ENCODE measurements at places on chromosomes 16 and 17. TPM values are rescaled to one million over a fixed set of nuclear protein-coding genes. Genes with fewer than 3 reads are reported as not detected.

GRCh38 chr17:3389791-3390190, 3.7 kb upstream of the OR3A2 start:
- DNase-seq: no peak

Gene PPM1E
- 1.2 TPM for polyA plus RNA-seq

Gene SLC16A6
- 0.98 TPM for polyA plus RNA-seq

GRCh38 chr17:82866590-82867191, 26.9 kb upstream of the ZNF750 start:
- DNase-seq: peak; percentile 90

Gene PLCD3
- polyA plus RNA-seq: 35.7 TPM

DNA sequence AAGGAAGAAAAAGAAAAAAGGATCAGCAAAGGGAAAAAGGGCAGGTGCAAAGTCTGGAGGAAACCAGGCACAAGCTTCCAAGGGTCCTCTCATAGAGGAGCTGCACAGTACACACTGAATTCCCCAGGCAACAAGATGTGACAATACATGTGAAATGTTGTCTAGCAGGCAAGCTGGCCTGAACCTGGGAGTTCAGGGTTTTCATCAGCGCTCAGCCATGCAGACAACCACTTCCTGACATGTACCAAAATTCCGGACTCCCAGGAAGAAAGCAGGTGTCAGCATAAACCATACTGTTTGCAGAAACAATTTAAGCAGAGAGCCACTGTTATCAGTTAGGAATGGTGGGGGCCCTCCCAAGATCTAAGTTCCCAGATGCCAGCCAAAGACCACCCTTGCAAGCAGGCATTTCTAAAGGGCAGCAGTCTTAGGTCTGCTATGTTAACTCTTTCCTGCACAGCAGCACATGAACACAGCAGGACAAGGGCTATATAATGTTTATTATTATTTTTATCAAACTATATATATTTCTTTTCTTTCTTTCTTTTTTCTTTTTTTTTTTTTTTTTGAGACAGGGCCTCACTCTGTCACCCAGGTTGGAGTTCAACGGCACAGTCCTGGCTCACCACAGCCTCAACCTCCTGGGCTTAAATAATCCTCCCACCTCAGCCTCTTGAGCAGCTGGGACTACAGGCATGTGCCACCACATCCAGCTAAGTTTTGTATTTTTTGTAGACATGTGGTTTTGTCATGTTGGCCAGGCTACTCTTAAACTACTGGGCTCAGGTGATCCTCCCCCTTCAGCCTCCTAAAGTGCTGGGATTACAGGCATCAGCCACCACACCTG, 10.1 kb downstream of the TK2 start:
- no peak for DNase-seq

DNA sequence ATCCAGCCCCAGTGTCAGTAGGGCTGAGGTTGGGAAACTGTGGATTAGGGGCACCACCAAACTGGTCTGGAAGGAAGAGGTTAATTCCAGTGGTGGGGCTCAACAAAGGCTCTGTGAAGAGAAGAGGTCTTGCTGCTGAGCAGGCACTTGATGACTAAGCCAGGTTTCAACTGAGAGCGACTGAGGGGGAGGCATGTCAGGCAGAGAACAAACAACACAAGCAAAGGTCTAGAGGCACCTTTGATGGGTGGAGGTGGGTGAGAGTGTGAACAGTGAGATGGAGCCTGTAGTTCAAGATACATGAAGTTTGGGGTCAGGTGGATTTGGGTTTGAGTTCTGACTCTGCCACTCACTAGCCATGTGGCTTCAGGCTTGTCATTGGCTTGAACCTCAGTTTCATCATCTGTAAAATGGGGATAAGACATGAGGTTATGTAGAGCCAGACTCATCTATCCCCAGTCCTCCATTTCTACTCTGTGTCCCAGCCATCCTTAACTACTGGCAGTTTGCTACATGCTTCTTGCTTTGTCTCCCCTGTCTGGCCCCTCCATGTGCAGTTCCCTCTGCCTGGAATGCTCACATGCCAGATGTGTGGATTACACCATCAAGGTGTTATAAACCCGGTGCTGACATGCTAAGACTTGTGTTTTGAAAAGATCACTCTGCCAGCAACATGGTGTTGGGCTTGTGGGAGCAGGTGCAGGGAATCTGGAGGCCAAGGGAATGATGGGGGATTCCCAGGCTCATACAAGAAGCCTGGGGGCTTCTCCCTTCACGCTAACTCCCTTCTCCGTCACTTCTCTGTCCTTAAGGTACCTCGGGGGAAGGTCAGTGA, 3.0 kb upstream of the RMI2 start:
- DNase-seq: no peak

Gene ZP2
- 0.35 TPM for polyA plus RNA-seq

Gene LRRC75A
- polyA plus RNA-seq: 9.0 TPM

DNA sequence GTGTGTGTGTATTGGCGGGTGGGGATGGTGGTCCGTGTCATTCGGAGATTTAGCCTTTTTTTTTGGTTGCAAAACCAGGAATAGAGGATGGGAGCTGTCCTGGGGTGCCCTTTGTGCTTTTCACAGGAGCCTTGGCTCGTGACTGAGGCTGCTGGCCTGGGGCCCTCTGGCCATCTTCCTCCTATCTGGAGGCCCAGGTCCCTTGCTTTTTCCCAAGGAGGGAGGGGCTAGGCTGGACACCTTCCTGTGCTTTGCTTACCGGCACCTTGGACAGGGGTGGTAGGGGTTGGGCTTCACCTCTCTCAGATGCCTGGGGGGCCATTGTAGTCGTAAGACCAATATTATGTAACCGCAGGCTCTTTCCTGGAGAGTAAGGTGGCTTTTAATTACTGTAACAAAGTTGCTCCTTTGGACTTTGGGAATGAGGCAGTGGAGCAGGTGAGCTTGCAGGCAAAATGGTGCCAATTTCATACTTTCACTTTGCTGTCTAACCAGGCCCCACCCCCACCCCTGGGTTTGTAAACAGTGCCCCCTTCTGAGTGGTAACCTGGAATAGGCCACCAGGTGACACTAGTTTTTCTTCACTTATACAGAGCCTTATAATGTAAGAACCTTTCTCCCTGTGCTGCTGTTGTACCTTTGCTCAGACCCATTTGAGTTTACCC, 1.2 kb downstream of the DYNLL2 start:
- peak; percentile 15 for DNase-seq

GRCh38 chr16:89434490-89434889, 55.9 kb downstream of the ANKRD11 start:
- DNase-seq: no peak

Gene EMC8
- 19.8 TPM for polyA plus RNA-seq

DNA sequence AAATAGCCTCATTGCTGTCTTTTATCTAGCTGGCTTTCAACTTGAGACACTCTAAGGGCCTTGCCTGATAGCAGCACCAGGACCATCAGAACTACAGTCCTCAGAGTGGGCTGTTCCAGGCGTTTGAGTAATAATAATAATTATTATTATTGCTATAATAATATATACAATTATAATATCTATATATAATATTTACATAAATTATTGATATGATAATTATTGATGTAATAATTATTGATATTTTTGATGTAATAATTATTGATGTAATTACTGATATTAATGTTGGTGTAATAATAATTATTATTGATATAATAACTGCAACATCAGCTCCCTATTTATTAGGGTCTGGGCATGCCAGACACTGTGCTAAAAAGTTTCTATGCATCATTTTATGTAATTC, 25.6 kb upstream of the CRHR1 start:
- no peak for DNase-seq

DNA sequence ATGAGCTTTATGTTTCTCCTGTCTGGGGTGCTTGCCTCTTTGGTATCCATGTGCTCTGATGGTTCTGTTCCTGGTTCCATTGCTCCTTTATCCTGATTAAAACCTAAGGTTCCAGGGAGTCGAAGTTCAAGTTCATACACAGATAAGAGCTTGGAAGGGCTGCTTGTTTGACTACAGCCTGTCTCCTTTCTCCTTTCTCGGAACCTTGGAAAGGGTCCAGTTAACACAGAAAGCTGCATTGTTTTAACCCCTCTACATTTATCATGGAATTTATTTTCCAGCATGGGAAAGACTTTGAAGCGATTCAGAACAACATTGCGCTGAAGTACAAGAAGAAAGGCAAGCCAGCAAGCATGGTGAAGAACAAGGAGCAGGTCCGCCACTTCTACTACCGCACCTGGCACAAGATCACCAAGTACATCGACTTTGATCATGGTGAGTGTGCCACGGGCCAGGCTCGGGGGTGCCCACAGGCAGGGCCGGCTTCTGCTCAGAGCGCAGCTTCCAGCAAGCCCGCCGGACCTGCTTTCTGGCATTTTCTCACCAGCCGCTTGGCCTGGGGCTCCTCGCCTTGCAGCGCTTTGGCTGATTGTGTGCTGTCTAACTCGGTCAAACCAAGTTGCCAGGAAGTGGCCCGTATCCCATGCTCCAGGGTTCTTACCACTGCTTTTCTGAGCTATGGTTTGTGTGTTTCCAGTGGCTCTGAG, 19.9 kb downstream of the CRAMP1 start:
- no peak for DNase-seq

DNA sequence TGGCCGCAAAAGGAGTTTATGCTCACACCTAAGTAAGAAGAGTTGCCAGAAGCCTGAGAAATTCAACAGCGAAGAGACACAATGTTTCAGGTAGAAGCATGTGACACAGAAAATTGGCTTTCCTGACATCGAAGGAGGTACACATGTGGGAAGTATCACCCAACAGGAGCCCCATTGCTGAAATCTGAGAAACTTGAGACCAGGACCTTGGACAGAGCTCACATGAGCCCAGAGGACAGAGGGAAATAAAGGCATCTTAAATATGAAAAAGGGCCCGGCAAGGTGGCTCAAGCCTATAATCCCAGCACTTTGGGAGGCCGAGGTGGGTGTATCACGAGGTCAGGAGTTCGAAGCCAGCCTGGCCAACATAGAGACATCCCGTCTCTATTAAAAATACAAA, 304.1 kb upstream of the C16orf82 start:
- no peak for DNase-seq

DNA sequence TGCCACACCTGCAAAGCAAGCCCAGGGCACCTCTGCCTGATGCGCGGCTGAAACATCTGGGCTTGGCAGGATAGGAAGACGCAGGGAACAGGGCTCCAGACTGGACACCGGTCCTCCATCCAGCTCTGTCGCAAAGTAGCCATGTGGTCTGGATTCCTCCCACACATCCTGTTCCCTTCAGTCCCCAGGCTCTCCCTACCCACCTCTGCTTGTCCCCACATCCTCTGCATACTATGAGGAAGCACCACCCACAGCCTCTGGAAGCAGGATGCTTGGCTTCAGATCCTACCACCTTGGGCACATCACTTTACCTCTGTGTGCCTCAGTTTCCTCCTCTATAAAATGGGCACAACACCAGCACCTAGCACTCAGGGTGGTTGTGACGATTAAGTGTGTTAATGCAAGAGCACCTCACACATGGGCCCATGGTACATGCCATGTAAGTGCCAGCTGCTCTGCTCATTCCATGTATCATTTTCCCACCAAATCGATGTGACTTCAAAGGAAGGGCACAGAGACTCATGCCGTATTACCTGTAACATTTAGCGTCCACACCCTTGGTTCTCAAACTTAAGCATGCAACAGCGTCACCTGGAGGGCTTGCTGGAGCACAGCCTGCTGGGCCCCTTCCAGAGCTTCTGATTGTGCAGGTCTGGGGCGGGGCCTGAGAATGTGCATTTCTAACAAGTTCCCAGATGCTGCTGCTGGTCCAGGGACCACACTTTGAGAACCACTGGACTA, 138.6 kb upstream of the SDK2 start:
- no peak for DNase-seq

GRCh38 chr16:85927371-85927770, 28.4 kb downstream of the IRF8 start:
- no peak for DNase-seq

DNA sequence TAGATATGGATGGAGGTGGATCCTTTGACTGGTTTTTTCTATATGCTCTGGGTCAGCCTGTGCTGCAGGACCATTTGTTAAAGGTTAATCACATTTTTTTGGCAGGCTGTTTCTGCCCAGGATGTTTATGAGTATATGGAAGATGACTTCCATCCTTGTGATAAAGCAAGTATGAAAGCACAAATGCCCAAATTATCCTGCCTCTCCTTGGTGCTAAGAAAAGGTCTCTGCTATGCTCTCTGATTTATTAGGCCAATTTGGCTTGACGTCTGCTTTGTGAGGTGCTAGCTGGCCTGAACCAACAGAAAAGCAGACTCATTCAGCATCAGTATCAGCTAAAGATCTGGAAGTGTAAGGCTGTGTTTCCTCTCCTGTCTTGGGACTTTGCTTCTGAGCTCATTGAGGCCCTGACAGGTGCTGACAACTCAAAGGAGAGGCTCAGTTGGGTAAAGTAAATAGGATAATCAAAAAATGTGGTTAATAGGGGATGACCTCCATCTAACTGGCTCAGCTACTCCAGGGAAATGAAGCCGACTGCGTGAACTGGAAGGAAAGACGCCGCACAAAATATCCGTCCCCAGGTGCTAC, 15.2 kb downstream of the ANKRD40 start:
- no peak for DNase-seq

- no peak for DNase-seq
Observed at GRCh38 chr17:20086416-20087076, 77.4 kb downstream of the SPECC1 start.

Gene SALL1
- polyA plus RNA-seq: 0.11 TPM

Gene RNPS1
- polyA plus RNA-seq: 159 TPM

- peak; percentile 93 for DNase-seq
Observed at GRCh38 chr17:17098551-17099179, 56.4 kb downstream of the MPRIP start.

Gene ZNF597
- polyA plus RNA-seq: 2.7 TPM

GRCh38 chr17:74968361-74968780, 4.2 kb downstream of the HID1 start:
- no peak for DNase-seq

Gene MRC2
- 194 TPM for polyA plus RNA-seq

GRCh38 chr17:40598619-40599467, 33.6 kb upstream of the CCR7 start:
- DNase-seq: no peak

DNA sequence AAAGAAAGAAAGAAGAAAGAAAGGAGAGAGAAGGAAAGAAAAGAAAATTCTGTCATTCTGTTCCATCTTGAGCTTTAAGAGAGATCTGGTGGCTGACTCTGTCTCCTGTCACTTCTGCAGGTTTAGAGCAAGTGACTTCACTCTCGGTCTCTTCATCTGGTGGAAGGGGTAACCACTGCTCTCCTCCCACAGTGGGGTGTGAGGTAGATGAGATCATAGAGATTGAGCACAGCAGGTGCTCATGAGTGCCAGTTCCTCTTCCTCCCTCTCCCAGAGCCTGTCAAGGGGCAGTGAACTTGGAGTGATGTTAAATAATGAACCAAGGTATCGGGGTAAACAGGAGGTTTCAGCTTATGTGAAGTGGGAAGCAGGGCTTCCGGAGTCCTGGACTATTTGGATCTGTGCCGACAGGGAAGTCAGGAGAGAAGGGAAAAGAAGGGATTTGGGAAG, 47.7 kb downstream of the BEAN1 start:
- no peak for DNase-seq

Gene MT1A
- not detected for polyA plus RNA-seq
